ENCODE measurements at places on chromosomes 5 and 9.

GRCh38 chr5:169637085-169637548 is at the start of gene DOCK2:
TSS of gene DOCK2 (plus strand) at chr5:169637275. CDS start at chr5:169637327, 52 bp downstream.
- H3K4me1 ChIP-seq = peaks cover 14% of the 10 kb centered on the region
- peak within 1 kb of the TSS; percentile 52 for H3K4me3 ChIP-seq
- peak within 1 kb of the TSS; percentile 67 for H3K27ac ChIP-seq

- H3K36me3 ChIP-seq = no peaks in the 10 kb centered on the region
- H3K4me3 ChIP-seq = no peak overlapping the region
- H3K27me3 ChIP-seq = no peaks in the 10 kb centered on the region
- peaks cover 14% of the 10 kb centered on the region for H3K4me1 ChIP-seq
Observed at GRCh38 chr5:55441954-55442353, 92.8 kb downstream of the PLPP1 start.

- no peaks in the 10 kb centered on the region for H3K4me1 ChIP-seq
- no peaks in the 10 kb centered on the region for H3K36me3 ChIP-seq
- no peak overlapping the region for H3K4me3 ChIP-seq
- DNase-seq = no peak
- H3K27me3 ChIP-seq = peaks cover 4% of the 10 kb centered on the region
Observed at GRCh38 chr5:174335682-174336364, 290.3 kb downstream of the NSG2 start.

GRCh38 chr9:13778631-13779030 is 499.1 kb upstream of the MPDZ start:
- H3K4me1 ChIP-seq = no peaks in the 10 kb centered on the region
- H3K27me3 ChIP-seq = no peaks in the 10 kb centered on the region
- no peak overlapping the region for H3K4me3 ChIP-seq
- H3K27ac ChIP-seq = no peak overlapping the region

- no peaks in the 10 kb centered on the region for H3K36me3 ChIP-seq
- no peak overlapping the region for H3K27ac ChIP-seq
Observed at GRCh38 chr9:33452828-33453271, 5.5 kb upstream of the AQP3 start.

DNA sequence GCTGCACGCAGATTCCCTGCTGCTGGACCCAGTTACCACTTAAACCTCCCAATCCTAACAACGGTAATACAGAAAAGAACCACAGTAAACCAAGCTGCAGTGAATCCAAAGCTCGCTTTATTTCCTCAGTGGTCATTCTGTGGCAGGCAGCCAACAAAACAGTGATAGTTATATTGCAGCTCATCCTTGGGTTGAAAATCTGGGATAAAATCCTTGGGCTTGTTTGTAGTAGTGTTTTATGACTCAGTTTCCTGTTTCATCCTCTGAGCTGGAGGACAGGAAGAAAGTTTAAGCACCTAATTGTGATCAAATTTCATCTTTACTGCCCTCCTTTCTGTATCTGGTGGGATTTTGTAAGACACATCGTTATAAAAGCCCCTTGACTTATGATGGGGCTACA is 31.4 kb downstream of the HMGCR start:
- no peak overlapping the region for H3K27ac ChIP-seq
- H3K36me3 ChIP-seq = no peaks in the 10 kb centered on the region
- DNase-seq = no peak
- no peaks in the 10 kb centered on the region for H3K27me3 ChIP-seq
- no peaks in the 10 kb centered on the region for H3K4me1 ChIP-seq

- no peaks in the 10 kb centered on the region for H3K27me3 ChIP-seq
- H3K4me3 ChIP-seq = no peak within 1 kb of the TSS
- H3K27ac ChIP-seq = no peak within 1 kb of the TSS
Observed at GRCh38 chr5:9630251-9630650, at the start of gene TAS2R1. TSS of gene TAS2R1 (minus strand) at chr5:9630351. CDS start at chr5:9630032, 319 bp downstream.

DNA sequence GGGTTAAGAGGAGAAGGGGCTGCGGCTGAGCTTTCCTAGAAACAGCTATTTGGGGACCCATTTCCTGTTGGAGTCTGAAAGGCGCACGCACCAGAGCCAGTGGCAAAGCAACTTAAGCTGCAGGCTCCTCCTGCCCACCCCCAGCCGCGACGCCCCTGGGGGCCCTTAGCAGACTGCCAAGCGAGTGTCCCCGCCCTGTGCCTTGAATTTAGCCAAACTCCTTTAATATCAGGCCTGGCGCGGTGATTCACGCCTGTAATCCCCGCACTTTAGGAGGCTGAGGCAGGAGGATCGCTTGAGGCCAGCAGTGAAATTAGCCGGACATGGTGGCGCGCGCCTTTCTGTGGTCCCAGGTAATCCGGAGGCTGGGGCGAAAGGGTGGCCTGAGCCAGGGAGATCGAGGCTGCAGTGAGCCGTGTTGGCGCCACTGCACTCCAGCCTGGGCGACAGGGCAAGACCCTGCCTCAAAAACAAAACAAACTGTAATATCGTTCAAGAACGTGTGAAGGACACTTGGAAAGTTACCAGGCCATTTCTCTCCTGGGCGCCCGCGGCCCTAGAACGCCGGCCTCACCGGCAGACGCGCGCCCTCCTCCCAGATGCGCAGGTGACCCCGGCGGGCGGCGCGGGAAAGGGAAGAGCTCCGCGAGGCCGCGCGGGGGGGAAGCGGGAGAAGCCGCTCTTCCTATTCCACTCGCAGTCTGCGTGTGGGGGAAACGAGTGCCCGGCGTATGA is 1.0 kb upstream of the F2R start:
- peaks cover 33% of the 10 kb centered on the region for H3K4me1 ChIP-seq
- peak overlapping the region; percentile 97 for H3K4me3 ChIP-seq

- H3K4me1 ChIP-seq = peaks cover 8% of the 10 kb centered on the region
- no peak overlapping the region for H3K27ac ChIP-seq
- peak; percentile 66 for DNase-seq
- peaks cover 48% of the 10 kb centered on the region for H3K27me3 ChIP-seq
- peak overlapping the region; percentile 30 for H3K4me3 ChIP-seq
Observed at GRCh38 chr9:97803167-97804058, 49.6 kb upstream of the FOXE1 start.

GRCh38 chr9:136328622-136329041 is 1.3 kb downstream of the GPSM1 start:
- no peaks in the 10 kb centered on the region for H3K36me3 ChIP-seq
- peaks cover 52% of the 10 kb centered on the region for H3K4me1 ChIP-seq
- H3K27ac ChIP-seq = peak overlapping the region; percentile 75

DNA sequence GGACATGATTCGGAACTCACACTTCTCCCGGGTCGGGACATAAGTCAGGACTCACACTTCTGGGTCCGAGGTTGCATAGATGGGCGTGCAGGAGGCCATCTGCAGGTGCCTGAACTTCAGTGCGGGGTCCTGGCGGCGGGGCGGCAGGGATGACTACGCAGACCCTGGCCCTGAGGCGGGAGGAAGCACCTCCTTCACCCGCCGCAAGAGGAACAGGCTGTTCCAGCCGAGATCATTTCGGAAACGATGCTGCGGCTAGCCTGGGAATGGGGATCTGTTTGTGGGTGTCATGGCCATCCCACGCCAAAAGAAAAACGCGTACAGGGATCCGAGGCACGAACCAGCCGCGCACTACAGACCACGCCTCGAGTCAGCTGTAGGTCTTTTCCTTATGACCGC is 196.6 kb downstream of the TTLL11 start:
- H3K27me3 ChIP-seq = no peaks in the 10 kb centered on the region
- H3K4me3 ChIP-seq = no peak overlapping the region
- peaks cover 4% of the 10 kb centered on the region for H3K4me1 ChIP-seq
- no peaks in the 10 kb centered on the region for H3K36me3 ChIP-seq

DNA sequence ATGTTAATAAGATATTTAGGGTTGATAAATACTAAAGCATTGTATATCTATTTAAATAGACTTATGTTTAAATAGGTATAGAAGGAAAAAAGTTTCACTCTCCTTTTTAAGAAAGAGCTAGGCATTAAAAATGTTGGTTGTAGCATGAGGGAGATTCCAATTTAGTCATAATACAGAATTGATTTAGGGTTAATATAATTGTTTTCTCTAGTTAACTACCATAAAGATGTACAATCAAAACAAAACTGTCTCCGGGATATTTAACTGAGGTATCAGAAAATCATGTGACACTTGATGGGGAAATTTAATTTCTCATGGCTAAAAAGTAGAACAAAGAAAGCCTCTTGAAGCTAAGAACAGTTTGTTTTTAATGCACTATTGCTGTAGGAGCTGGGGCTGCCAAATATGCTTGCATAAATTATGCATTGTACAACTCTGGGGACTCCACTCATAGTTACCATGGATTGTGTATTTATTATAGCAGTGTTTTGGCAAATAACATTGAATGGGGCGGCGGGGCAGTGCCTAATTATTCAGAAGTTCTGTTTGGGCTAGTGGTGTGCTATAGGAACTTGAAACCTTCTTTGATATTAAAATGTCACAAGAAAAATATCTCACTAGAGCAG is 44.2 kb downstream of the SMC2 start:
- no peaks in the 10 kb centered on the region for H3K27me3 ChIP-seq
- H3K36me3 ChIP-seq = peaks cover 28% of the 10 kb centered on the region
- H3K27ac ChIP-seq = no peak overlapping the region
- DNase-seq = no peak
- no peaks in the 10 kb centered on the region for H3K4me1 ChIP-seq
- no peak overlapping the region for H3K4me3 ChIP-seq

DNA sequence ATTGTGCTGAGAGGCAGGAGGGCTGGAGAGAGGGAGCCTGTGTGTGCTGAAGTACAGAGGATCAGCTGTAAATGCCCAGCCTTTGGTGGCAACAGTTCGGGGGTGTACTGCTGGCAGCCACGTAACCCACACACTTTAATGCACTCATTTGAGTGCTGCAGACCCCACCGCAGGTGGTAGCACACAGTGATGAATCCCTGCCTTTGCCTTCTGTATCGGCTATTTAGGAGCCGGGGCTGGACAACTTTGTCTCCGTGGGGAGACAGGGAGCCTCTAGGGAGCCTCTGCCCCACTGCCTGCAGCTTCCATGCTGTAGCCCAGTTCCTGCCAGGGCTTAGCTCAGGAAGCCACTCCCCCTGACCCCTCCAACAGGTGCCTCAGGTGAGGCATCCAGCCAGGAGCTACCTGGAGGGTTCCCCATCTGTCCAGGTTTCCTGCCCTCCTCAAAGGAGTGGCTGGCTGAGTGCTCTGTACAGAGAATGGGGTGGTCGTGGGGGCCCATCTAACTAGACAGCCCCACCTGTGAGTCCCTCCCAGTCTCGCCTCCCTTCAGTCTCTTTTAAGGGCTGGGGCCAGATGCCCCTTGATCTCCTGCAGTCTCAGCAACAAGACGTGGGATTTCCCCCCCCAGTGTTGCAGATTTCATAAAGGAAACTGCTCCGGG is 44.5 kb downstream of the SECISBP2 start:
- H3K27ac ChIP-seq = no peak overlapping the region
- H3K27me3 ChIP-seq = no peaks in the 10 kb centered on the region
- peaks cover 11% of the 10 kb centered on the region for H3K4me1 ChIP-seq
- peaks cover 47% of the 10 kb centered on the region for H3K36me3 ChIP-seq
- no peak overlapping the region for H3K4me3 ChIP-seq

DNA sequence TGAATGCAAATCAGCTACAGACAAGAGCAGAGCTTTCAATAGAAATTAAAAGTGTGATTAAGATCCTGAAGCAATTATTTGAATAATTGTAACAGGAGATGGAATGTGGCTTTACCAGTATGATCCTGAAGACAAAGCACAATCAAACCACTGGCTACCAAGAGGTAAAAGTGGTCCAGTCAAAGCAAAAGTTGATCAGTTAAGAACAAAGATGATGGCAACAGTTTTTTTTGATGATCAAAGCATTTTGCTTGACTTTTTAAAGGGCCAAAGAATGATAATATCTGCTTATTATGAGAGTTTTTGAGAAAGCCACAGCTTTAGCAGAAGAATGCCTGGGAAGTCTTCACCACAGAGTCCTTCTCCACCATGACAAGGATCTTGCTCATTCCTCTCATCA is 409.2 kb downstream of the CSNK1G3 start:
- no peak for DNase-seq
- H3K36me3 ChIP-seq = no peaks in the 10 kb centered on the region
- no peaks in the 10 kb centered on the region for H3K4me1 ChIP-seq
- H3K27me3 ChIP-seq = no peaks in the 10 kb centered on the region
- H3K27ac ChIP-seq = no peak overlapping the region

DNA sequence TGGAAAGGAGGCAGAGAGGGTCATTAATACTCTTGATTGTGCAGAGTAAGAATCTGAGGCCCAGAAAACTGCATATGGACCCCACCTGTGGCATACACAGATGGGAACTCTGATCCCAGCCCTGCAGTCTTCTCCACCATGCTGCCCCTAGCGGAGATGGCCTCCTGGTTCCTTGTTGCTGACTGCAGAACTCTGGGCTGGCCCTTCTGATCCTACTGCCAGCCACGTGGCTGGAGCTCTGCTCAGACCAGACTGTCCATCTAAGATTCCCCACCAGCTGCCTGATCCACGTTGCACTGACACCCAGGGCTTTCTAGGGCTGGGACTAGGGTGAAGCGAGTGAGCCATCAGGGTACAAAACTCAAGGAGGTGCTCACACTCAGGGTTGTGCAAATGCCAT is 245.7 kb upstream of the NR4A3 start:
- no peaks in the 10 kb centered on the region for H3K27me3 ChIP-seq
- no peak overlapping the region for H3K4me3 ChIP-seq
- DNase-seq = no peak
- H3K4me1 ChIP-seq = peaks cover 3% of the 10 kb centered on the region
- H3K27ac ChIP-seq = no peak overlapping the region
